Activated CD8-positive, alpha-beta T cell treated with anti-CD3 and anti-CD28 coated beads, Interleukin-2, amount 10 ng/mL, durations not matched to agents 7 days and 5 days (primary cell): ENCODE measurements at places on chromosomes 6 and 20. TPM values are rescaled to one million over a fixed set of nuclear protein-coding genes. Genes with fewer than 3 reads are reported as not detected.

- no peak for DNase-seq
Measured at GRCh38 chr6:147298461-147298860, 94.2 kb downstream of the STXBP5 start.

DNA sequence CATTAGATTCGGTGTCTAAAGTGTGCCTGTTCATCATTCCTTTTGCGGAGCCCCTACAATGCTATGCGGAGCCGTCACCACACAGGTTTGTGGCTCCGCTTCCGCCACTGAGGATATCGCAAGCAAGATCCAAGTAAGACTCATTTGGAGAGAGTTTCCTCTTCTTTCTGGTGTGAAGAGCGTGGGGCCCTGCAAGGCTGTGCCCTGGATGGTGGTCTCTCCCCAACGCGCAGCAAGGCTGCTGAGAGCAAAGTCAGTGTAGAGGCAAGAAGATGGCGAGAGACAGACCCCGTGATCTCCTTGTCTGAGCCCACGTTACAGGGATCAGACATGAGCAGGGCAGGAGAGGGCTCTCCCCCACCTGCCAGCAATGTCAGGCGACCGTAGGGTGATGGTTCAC, 96.3 kb upstream of the AFDN start:
- DNase-seq: no peak

GRCh38 chr6:33966536-33966935, 162.7 kb upstream of the MLN start:
- no peak for DNase-seq

DNA sequence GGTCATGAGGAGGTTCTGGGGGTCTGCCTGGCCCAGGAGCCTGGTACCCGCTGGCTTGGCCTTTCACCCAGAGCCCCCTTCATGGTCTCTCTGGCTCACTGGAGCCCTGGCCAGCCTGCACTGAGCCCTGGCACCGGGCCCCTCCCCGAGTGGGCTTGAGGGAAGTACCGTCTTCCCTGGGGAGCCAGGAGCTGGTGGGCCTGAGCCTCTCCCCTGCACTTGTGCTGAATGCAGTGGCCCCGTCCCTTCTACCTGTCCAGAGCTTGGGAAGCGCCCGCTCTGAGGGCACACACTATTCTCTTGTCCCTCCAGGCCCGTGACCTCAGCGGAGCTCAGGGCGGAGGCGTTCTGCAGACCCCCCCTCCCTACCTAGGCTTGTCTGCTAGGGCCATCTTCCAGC, 62.2 kb downstream of the TCP11 start:
- no peak for DNase-seq

GRCh38 chr6:139231206-139231605, 60.6 kb downstream of the TXLNB start:
- no peak for DNase-seq

DNA sequence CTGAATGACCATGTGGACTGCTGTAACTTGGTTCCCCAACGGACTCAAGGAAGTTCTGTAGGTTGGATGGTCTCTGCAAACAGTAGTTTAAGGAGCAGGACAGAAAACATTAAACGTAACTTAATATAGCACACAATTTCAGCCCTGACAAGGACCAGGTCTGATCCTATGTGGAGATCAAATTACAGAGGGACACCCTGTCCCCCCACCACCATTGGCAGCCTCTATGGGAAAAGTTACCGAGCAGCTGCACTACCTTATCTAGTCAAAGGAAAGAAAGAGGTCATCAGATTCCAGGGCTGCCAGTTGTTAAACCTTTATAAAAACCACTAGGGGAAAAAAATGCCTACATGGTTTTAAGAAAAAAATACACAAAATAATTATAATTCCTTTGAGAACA, 191.5 kb upstream of the RSPO3 start:
- DNase-seq: no peak

OR2H1 gene
- not detected for total RNA-seq

BPIFB1 gene
- not detected for total RNA-seq

SAMD3 gene
- 22.1 TPM for total RNA-seq

BNIP5 gene
- total RNA-seq: not detected
